ENCODE measurements at places on chromosomes 7 and 10.
A peak's percentile ranks its signal among the peaks of the same experiment; 100 is the strongest.

DNA sequence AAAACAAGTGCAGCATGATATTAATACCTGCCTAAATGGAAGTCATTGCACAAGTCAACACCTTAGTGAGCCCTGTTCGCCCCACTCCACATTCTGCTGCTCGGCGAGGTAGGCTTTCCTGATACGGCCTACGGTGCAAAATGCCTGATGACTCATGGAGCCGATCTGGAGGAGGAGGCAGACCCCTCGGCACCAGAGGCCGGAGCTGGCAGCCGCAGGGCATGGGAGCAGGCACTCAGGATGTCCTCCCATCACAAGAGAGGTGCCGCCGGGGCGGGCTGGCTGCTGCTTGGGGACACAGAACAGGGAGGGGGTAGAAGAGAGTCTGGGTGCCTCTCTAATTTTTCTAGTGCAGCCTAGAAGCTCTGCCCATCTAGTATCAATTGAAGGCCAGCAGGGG lies 418.5 kb upstream of the MGMT start:
- DNase-seq, result no peak

- no peak for DNase-seq
These were observed 25.5 kb upstream of the HPS1 start for GRCh38 chr10:98472196-98472595.

- no peak for DNase-seq
These were observed 55.0 kb downstream of the CACNB2 start for GRCh38 chr10:18195060-18195799.

DNA sequence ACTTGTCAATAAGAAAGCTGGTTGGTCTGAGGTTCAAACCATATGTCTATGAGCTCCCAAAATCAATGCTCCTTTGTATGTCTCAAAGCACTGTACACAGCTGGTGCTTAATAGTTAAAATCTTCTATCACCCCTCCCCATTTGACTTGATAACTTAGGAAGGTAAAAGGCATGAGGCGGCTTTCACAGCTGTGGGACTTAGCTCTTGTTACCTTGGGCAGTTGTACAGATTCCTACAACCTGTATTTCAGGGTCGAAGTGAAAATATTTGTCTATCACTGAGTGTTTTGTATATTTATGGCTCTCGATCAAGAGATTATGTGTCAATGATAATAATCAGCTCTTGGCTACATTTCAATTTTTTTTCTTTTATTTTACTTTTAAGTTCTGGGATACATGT lies 992 bp upstream of the KIFBP start:
- DNase-seq, result no peak

GRCh38 chr10:35640474-35640873 lies 1.6 kb downstream of the FZD8 start:
- DNase-seq, result peak; percentile 78

GRCh38 chr7:44367475-44368043 lies 42.2 kb upstream of the CAMK2B start:
- DNase-seq, result no peak

GRCh38 chr10:17062493-17062892 lies 67.1 kb downstream of the CUBN start:
- DNase-seq, result no peak

- no peak for DNase-seq
These were observed 346.1 kb upstream of the ANKRD30A start for GRCh38 chr10:36779238-36779846.

DNA sequence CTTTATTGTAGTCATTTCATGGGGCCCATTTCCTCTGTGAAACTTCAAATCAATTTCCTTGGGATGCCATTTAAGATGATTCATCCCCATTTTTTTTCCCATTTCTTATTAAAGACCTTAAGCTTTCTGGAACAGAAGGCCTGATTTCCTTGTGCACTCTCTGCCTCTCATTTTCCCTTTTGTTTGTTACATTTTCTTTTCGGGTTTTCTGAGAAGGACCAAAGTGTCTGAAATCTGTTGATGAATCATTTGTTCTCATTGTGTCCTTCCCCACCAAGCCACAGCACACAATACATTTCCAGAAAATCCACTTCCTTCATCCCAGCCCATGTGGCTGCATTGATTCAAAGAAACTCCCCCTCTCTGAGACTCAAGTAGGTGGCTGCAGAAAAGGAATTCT lies 372.4 kb downstream of the SFMBT2 start:
- DNase-seq, result no peak

GRCh38 chr10:110576220-110576619 lies 8.7 kb downstream of the SMC3 start:
- DNase-seq, result no peak

GRCh38 chr10:121919666-121920065 lies 8.2 kb downstream of the ATE1 start:
- DNase-seq, result no peak

DNA sequence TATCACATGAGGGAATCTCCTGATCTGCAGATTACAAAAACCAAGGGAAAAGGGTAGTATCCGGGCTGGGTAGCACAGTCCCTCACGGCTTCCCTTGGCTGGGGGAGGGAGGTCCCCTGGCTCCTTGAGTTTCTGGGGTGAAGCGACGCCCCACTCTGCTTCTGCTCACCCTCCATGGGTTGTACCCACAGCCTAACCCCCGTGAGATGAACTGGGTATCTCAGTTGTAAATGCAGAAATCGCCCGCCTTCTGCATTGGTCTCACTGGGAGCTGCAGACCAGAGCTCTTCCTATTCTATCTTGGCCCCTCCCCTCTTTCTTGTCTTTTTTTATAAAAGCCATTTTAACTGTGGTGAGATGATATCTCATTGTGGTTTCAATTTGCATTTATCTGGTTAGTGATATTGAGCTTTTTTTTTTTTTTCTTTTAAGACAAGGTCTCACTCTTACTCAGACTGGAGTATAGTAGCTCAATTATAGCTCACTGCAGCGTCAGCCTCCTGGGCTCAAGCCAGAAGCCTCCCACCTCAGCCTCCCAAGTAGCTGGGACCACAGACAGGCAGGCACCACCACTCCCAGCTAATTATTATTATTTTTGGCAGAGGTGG lies 87.8 kb downstream of the ABCC2 start:
- DNase-seq, result no peak

DNA sequence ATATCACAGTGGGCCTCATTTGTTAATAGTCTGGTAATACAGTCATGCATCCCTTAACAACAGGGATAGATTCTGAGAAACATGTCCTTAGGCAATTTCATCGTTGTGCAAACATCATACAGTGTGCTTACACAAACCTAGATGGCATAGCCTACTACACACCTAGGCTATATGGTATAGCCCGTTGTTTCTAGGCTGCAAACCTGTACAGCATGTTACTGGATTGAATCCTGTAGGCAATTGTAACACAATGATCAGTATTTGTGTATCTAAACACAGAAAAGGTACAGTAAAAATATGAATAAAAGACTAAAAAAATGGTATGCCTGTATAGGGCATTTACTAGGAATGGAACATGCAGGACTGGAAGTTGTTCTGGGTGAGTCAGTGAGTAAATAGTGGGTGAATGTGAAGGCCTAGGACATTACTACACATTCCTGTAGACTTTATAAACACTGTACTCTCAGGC lies 12.0 kb upstream of the RHOBTB1 start:
- no peak for DNase-seq

- peak; percentile 72 for DNase-seq
These were observed 105.6 kb upstream of the COL1A2 start for GRCh38 chr7:94289071-94289470.

- no peak for DNase-seq
These were observed 266.5 kb upstream of the HGF start for GRCh38 chr7:82036146-82036886.

- DNase-seq, result no peak
These were observed at the start of gene UPP1 for GRCh38 chr7:48089046-48090003. Gene UPP1, plus strand, starts transcription at chr7:48089265. Its CDS starts 5,519 bp downstream, at chr7:48094784.

- DNase-seq, result no peak
These were observed 51.9 kb downstream of the WDFY4 start for GRCh38 chr10:48736596-48736995.

- DNase-seq, result no peak
These were observed 13.5 kb upstream of the ZNRF2 start for GRCh38 chr7:30270921-30271320.

DNA sequence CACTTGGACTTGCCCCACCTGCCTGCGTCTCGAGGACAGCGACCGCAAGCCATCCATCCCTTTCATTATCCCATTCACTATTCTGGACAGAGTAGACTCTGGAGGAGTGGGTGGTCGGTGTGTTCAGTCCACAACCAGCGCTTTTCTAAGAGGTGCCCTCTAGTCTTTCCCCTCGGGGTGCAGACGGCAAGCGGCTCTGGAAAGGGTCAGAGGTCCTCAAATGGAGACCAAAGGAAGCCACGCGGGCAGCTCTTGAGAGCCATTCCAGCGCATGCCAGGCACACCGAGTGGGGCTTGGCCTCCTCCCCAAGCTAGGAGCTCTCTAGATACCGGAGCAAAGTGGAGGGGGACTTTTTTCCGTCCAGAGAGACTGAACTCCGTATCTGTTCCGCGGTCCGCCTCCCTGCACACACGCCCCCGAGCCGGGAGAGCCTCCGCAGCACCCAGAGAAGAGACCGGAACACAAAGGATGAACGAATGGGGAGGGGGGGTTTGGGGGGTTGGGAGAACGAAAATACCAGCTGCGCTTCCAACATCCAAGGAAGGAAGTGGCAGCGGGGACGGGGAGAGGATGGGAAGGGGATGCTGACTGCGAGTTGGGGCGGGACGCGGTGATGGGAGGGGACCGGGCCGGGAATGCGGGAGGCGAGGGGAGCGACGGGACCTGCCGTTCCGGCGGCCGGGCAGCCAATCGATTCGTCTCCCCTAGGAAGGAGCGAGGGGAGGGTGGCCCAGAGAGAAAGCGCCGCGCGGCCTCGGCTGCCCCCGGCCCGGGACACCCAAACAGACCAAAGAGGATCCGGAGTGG lies 515 bp downstream of the GSDME start:
- no peak for DNase-seq

DNA sequence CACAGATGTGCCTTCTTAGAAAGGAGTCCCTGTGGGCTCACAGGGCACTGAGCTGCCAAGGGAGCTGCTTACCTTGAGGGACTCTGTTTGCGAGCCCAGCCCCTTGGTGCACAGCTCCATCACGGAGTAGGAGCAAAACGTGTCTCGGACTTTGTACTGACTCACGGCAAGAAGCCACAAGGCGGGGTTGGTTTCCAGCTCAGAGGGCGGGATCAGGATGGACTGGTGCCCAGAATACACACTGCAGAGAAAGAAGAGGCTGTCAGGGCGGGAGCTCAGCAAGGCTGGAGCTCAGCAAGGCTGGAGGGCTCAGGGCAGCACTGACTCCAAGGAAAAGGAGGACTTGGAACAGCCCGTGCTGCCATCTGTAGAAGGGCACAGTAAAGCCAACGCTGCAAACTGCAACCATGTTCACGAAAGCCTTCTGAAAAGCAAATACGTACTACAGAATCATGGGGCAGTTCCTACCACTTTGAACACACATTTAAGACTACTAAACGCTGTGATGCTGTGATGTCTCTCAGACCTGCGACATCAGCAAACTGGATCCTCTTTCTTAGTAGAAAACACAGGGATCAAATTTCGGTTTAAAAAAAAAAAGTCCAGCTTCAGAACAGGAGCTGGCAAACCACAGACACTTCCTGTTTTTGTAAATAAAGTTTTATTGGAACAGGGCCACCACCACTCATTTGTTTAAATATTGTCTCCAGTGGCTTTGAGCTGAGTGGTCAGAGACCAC lies 194.3 kb downstream of the ZMYND11 start:
- DNase-seq, result peak; percentile 91

DNA sequence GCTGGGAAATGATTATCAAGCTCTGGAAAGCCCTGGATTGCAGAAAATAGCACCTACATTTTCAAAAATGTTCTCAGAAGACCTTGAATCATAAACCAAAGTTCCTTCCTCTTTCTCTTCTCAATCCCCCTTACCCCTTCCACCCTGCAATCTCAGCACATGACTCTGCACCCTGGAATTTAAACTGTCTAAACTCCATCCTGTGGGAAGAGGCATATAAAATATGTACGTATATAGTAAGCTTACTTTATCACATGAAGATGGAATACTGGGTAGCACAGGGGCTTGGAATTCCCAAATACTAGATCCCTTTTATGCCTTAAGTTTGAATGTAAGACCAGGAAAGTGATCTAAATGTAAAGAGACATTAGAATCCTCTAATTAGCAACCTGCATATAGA lies 7.7 kb downstream of the AGMO start:
- no peak for DNase-seq

DNA sequence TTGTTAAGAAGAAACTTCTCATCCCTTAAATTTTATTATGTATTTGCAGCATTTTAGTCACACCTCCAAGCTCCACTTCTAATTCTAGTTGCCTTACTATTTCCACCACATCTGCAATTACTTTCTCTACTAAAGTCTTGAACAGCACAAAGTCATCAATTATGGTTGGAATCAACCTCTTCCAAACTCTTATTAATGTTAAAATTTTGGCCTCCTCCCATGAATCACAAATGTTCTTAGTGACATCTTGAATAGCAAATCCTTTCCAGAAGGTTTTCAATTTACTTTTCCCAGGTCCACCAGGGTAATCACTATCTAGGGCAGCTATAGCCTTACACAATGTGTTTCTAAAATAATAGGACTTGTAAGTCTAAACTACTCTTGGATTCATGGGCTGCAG lies 126.3 kb upstream of the POM121L12 start:
- DNase-seq, result no peak

- no peak for DNase-seq
These were observed 397.8 kb downstream of the EXOC4 start for GRCh38 chr7:133650487-133651300.

DNA sequence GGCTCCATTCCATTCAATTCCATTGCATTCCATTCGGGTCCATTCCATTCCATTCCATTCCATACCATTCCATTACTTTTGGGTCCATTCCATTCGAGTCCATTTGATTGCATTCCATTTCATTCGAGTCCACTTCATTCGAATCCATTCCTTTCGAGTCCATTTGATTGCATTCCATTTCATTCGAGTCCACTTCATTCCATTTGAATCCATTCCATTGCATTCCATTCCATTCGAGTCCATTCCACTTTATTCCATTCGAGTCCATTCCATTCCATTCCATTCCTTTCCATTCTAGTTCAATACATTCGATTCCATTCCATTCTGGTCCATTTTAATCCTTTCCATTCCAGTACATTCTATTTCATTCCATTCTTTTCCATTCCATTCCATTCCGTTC lies 334.0 kb downstream of the ZNF33B start:
- DNase-seq, result no peak

GRCh38 chr10:79234391-79235315 lies 112.6 kb upstream of the PPIF start:
- no peak for DNase-seq

DNA sequence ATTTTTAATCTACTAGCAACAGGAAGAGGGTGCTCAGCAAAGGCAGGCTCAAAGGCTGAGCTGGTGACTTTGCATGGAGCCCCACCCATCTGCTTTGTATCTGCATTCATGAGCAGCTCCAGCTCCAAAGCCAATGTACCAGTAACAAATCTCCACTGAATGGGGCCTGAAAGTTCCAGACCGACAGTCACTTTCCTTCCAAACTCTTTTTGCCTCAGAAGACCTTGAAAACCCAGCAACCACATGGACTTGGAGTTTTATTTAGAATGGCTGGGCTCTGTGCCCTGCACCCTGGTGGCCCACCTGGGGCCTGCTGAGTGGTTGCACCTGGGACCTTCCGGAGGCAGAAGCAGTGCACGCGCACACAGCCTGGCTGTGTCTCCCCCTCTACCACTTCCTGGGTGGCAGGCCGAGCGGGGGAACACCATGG lies 195.0 kb upstream of the PLXNA4 start:
- no peak for DNase-seq

All from left forelimb (tissue), 1 donor.